ENCODE measurements at places on chromosomes 13 and 19.

- DNase-seq: no peak
Observed at GRCh38 chr13:20369886-20370361, 137.8 kb upstream of the GJB6 start.

DNA sequence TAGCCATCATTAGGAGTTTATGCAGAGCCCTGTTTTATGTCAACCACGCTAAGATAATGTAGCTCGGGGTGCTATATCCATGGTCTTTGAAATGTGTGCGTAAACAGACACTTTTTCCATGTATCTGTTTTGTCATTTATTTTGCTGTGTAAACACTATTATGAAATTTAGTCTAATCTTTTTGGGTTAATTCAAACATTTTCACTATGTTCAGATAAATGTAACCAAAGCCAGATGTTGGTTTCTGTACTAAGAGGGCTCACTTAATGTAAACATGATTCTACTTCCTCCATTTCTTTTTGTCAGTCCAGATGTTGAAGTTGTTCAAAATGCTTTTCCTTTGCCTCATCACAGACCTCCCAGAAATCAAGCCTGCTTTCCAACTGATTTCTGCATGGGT lies 499.5 kb upstream of the GPC6 start:
- no peak for DNase-seq

DNA sequence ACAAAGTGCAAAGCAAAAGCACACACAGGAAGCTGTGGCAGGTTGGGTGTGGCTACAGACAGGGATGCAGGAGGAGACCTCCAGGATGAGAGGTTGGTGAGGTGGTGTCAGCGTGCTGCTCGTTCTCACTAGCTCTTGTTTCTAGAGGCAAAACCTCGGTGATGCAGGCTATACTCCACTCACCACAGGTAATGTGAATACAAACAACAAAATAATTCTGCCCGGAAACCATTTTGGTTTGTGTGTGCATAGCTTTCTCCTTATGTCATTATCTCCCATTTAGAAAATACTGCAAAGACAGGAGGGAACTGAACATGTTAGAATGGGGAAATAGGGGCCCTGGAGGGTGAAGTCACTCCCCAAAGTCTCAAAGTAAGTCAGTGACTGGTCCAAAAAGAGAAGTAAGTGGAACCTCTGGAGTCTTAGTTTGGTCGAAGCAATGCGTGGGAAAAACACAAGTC lies 9.4 kb downstream of the LCP1 start:
- peak; percentile 56 for DNase-seq

DNA sequence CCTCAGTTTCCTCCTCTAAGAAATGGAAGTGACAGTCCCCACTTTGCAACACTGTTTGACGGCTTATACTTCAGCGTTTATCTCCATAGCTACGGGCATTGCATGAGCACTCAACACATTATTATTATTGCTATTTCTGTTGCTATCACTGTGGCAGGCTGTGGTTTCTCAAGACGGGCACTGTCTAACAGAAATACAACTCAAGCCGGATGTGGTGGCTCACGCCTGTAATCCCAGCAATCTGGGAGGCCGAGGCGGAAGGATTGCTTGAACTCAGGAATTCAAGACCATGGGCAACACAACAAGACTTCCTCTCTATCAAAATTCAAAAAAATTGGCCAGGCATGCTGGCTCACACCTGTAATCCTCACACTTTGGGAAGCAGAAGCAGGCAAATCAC lies 4.9 kb upstream of the ZSWIM4 start:
- DNase-seq: no peak

- no peak for DNase-seq
Observed at GRCh38 chr19:11861301-11861700, 12.8 kb downstream of the ZNF439 start.

- DNase-seq: no peak
Observed at GRCh38 chr13:73703606-73704005, 430.6 kb downstream of the KLF12 start.

GRCh38 chr19:45496349-45496953 lies 396 bp downstream of the RTN2 start:
- peak; percentile 40 for DNase-seq

DNA sequence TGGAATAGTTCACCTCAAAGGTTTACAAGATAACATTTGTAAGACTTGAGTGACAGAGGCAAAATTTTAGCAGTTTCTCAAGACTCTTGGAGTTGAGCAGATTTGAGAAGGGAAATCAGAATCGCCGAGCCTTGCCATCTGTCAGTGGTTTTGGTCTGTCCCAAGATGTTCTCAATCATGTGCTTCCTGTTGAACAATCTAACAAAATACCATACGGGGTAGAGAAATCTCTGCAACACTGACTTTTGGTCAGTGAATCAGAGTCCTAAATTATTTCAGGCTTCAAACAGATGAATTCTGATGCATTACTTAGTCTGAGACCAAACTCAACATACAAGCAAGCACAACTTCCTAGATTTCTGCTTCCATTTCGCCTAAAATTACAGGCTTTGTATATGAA lies 3.8 kb downstream of the KCTD12 start:
- no peak for DNase-seq

GRCh38 chr19:296476-297225 lies 5.4 kb upstream of the PLPP2 start:
- DNase-seq: no peak

DNA sequence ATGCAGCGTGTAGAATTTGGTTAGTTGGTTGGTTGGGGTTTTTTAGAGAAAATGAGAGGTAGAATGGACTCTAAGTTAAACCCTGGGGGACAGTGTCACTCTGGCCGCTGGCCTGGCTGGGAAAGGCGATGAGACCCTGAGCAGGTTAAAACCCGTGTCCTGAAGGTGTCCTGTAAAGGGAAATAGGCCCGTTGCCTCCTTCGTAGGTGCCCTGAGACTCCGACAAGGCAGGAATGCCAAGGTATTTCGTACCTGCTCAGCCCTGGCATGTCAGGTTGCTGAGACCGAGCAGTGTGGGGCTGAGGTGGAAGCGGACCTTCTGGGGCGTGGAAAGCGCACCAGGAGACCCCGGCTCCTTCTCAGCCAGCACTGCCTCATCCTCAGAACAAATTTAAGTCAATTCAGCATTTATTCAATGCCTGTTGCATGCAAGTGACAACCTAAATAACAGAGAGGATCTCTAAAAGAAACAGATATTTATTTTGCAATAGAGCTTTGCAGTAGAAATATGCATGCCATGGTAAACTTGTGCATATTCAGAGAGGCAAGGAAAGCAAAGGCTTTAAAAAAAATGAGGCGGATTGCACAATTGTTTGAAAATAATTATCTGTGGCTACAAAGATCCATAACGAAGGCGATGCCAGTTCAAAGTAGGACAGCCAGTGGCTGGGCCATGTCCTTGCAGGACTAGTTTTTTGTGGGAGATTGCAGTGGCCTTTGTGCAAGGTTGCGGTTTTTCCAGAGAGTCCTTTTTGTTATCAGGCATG lies 1.4 kb upstream of the RAB20 start:
- DNase-seq: no peak

GRCh38 chr19:7533925-7534480 lies 1.5 kb upstream of the PNPLA6 start:
- peak; percentile 81 for DNase-seq

- peak; percentile 92 for DNase-seq
Observed at GRCh38 chr19:51473009-51473707, 5.2 kb upstream of the CEACAM18 start.

- DNase-seq: no peak
Observed at GRCh38 chr13:100658363-100658762, 16.2 kb downstream of the TMTC4 start.

DNA sequence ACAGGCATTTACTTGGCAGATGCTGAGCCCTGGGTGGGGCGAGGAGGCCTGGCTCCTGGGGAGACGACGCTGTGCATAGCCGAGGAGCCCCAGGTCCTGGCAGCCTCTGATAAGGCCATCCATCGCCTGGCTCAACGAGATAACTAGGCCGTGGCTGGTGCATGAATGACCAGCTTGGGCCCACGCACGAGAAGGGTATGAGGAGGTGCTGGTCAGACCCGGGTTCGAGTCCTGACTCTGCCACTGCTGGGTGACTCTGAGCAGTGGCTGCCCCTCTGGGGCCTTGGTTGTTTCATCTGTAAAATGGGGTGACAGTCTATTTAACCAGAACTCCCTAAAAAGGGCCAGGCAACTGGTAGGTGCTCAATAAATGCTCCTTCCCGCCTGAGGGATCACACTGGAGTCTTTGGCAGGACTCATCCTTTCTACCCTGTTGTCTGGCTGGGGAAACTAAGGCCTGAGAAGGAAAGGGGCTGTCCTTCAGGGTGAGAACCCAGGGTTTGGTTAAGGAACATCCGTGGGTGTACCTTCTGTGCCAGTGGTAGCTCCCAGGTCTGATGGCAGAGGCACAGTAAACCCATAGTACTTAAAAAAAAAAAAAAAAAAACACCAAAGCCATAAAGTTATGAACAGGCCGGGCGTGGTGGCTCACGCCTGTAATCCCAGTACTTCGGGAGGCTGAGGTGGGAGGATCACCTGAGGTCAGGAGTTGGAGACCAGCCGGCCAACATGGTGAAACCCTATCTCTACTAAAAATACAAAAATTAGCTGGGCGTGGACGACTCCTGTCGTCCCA lies 8.1 kb upstream of the ARRDC2 start:
- no peak for DNase-seq

DNA sequence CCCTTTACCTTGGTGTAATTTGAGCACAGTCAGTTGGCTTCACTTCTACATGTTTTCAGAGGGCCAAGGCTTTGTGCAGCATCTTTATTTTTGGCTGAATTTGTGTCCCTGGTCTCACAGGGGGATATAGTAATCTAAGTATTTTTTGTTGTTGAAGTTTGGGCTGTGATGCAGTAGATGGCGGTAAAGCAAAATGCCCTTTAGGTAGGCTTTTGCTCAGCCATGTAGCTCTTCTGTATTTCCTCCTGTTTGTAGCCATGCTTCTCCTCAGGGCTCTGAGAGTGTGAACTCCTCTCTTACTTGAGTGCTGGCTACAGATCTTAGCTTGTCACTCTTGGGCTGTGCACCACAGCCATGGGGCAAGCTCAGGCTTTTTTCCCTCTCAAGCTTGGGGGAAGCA lies 328.6 kb downstream of the SLITRK5 start:
- no peak for DNase-seq

Measured in activated CD4-positive, alpha-beta T cell treated with anti-CD3 and anti-CD28 coated beads, Interleukin-2, amount 50 U/mL, for 48 hours (primary cell).